ENCODE measurements at places on chromosomes 5 and 9. TPM values are rescaled to one million over a fixed set of nuclear protein-coding genes. Genes with fewer than 3 reads are reported as not detected.
A peak's percentile ranks its signal among the peaks of the same experiment; 100 is the strongest.

Gene TEK
- total RNA-seq = not detected

Gene PCDHA6
- not detected for total RNA-seq

Gene QRFP
- not detected for total RNA-seq

Gene KCNIP1
- not detected for total RNA-seq

Gene PITX1
- 0.25 TPM for total RNA-seq

GRCh38 chr5:74232276-74232675 lies 408.3 kb downstream of the ENC1 start:
- no peaks in the 10 kb centered on the region for H3K36me3 ChIP-seq
- H3K27ac ChIP-seq = no peak overlapping the region

DNA sequence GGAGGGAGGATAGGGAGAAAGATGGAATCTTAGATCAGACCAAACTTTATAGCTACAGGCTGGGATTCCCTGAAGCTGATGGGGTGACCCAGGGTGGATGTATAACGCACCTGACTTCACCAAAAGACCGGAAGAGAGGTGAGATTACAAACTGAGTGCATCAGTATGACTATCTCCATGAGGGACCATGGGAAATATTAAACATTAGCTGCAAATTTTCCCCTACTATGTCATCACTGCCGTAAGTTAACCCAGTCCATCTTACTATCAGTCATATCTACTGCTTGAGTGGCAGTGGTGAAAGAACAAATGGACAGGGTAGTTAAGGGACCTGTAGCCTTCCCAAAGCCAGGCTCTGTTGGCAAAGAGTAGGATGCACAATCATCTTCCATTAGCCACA lies 368.3 kb downstream of the EFNA5 start:
- no peaks in the 10 kb centered on the region for H3K4me1 ChIP-seq
- H3K27me3 ChIP-seq = peaks cover 5% of the 10 kb centered on the region
- H3K4me3 ChIP-seq = no peak overlapping the region
- DNase-seq = no peak

GRCh38 chr9:14271093-14271673 lies 42.8 kb downstream of the NFIB start:
- no peak overlapping the region for H3K4me3 ChIP-seq
- no peak overlapping the region for H3K27ac ChIP-seq
- no peak for DNase-seq
- no peaks in the 10 kb centered on the region for H3K4me1 ChIP-seq
- peaks cover 22% of the 10 kb centered on the region for H3K27me3 ChIP-seq

- H3K27me3 ChIP-seq = no peaks in the 10 kb centered on the region
- H3K27ac ChIP-seq = peak overlapping the region; percentile 88
- DNase-seq = peak; percentile 86
- H3K4me3 ChIP-seq = peak overlapping the region; percentile 53
- peaks cover 14% of the 10 kb centered on the region for H3K36me3 ChIP-seq
- H3K4me1 ChIP-seq = peaks cover 61% of the 10 kb centered on the region
Measured at GRCh38 chr5:172133359-172134029, 54.5 kb downstream of the STK10 start.

DNA sequence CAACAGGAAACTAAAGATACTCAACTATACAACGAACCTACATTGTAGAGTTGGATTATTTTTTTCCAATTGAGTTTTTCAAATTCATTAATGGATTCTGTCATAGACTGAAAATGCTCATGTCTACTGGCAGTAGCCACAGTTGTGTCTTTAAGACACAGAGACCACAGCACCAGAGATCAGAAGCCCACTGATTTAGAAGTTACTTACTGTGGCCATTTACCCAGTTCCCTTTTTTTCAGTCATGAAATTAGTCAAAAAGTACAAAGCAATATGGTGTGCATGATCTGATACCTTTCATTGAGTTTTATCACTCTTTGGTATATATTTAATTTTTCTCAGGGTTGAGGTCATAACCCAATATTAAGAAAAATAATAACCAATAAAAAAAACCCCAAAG lies 1640.2 kb upstream of the WWC1 start:
- no peaks in the 10 kb centered on the region for H3K4me1 ChIP-seq
- no peak for DNase-seq
- H3K36me3 ChIP-seq = no peaks in the 10 kb centered on the region
- no peak overlapping the region for H3K27ac ChIP-seq
- no peak overlapping the region for H3K4me3 ChIP-seq

GRCh38 chr5:139410993-139411828 lies 7.3 kb upstream of the SPATA24 start:
- peaks cover 48% of the 10 kb centered on the region for H3K4me1 ChIP-seq
- no peaks in the 10 kb centered on the region for H3K27me3 ChIP-seq
- H3K4me3 ChIP-seq = no peak overlapping the region
- H3K36me3 ChIP-seq = peaks cover 4% of the 10 kb centered on the region
- H3K27ac ChIP-seq = no peak overlapping the region

All from activated naive CD4-positive, alpha-beta T cell treated with anti-CD3 and anti-CD28 coated beads for 36 hours (primary cell).